ENCODE measurements at places on chromosomes 2 and 18.

DNA sequence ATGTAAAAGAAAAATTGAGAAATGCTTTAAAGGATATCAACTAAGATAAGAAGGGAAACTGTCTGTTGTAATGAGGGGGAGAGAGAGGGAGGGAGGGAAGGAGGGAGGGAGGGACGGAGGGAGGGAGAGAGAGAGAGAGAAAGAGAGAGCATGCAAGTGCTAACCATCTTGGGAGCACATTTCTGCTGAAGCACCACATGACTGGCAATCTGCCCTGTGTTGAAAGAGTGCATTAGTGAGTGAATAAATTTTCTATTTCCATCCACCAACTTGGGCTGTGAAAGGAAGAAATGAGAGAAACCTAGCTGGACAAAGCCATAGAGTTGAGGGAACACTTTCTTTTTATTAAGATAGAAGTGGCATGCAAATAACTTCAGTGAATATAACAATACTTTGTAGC is 110.7 kb downstream of the TMX3 start:
- no peak for DNase-seq

GRCh38 chr2:85744741-85745601 is 8.8 kb upstream of the ATOH8 start:
- no peak for DNase-seq

DNA sequence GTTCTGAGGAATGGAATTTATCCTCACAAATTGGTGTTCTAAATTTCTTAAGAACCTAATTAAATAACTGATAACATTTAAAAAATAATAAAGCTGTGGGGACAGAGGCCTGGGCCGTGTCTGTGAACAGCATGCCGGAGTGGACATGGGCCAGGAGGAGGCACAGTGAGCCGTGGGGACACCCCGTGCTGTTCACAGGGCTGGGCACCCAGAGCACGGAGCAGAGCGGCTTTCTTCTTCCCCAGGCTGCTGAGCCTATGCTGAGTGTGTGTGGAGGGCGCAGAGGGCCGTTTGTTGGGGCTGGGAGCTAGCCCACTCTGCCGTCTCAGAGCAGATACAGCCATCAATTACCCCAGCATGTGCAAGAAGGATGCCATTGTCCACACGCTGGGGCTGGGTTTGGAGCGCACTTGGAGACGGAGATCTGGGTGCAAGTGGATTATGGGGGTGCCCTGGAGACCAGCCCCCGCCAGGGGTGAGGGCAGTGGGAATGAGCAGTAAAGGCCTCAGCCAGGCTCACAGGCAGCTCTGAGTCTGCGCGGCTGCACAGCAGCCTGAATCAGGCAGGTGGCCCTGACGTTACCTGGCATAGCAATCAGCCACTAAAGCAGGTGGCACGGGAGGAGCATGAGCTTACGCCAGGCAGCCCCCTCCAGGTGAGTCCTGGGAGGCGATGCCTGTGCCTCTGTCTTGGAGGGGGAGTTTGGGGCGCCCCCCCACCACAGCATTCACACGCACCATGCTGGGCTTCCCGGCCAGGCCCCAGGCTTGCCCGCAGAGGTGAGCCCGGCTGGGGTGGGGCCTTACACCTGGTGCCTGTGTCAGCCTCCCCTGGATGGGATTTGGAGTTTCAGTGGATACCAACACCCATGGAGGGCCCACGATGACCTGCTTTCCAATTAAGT is 52.1 kb upstream of the SLC66A3 start:
- no peak for DNase-seq

DNA sequence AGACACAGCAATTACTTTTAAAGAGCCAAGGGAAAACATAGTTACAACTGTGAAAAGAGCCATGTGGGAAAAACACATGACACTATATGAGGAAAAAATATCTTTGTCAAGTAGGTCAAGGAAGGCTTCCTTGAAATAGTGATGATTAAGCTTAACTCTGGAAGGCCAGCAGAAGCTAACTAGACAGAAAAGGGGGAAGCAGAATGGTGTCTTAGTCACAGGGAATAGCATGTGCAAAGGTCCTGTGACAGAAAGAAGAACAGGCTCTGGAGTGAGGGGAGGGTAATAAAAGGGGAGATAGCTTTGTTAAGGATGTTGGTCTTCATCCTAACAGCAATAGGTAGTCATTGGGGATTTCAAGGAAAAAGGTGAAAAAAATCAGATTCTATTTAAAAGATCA is 64.0 kb downstream of the ARHGAP25 start:
- DNase-seq, result no peak

DNA sequence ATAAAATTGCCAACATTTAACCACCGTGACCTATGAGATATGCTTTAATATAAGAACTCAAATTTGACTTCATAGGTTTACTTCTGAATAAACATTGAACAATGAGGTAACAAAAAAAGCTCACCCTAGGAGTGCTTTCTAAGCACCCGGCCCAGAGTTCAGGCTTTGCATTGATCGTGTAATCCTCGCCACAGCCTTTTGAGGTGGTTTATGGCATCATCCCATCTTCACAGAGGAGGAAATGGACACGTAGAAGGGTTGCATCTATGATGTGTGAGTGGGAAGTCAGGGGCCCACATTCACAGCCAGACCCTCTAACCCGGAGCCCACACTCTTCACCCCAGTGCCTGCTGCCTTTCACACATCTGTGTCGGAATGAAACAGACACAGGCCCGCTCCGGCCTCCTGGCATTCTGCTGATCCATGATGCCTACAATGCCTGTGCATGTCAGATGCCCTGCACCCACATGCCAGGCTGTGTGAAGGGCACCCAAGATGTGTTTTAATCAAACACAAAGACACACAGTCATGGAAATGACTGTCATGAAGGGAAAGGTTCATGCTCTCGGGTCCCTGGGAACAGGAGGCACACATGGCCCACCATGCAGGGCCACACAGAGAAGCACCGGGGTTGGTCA is 48.6 kb upstream of the RPL31 start:
- no peak for DNase-seq

- DNase-seq, result no peak
These were observed 206.1 kb upstream of the HDAC4 start for GRCh38 chr2:239606741-239607516.

GRCh38 chr2:71154798-71155197 is 24.4 kb downstream of the MPHOSPH10 start:
- DNase-seq, result peak; percentile 71

GRCh38 chr2:8009010-8009597 is 672.8 kb upstream of the ID2 start:
- peak; percentile 75 for DNase-seq

DNA sequence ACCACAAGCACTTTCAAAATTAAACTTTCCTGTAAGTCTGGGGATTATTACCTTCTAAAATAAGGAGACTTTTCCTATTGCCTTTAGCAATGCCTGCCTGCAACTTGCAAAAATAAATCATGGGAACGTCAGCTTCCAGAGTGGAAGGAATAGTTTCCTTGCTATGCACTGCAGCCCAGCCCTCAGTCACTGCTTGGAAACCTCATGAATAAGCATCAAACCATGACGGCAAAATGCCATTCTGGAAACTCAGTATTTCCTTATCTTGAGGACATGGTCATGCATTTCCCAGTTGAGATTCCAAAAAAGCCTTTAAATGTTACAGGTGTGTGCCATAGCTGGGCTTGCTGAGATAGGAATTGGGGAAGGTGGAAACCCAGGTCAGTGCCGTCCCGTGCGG is 84.2 kb upstream of the OTOS start:
- no peak for DNase-seq

DNA sequence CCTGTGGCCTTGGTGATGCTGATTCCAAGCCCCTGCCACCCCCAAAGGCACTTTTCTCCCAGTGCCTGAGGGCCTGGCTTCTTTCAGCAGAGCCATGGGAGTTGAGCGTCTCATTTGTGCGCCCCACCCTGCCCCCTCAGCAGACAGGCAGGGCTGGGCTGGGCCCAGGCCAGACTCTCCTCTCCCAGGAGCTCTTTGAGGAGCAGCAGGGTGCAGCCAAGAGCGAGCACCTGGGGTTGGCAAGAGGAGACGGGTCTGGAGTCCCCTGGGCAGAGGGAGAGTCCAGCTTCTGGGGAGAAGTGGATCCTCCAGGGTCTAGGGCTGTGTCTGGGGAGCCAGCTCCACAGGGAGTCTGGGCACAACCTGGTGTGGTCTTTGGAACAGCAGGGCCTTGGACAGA is 21.2 kb downstream of the NPPC start:
- no peak for DNase-seq

GRCh38 chr2:69811591-69811990 is 17.9 kb upstream of the GMCL1 start:
- DNase-seq, result no peak

DNA sequence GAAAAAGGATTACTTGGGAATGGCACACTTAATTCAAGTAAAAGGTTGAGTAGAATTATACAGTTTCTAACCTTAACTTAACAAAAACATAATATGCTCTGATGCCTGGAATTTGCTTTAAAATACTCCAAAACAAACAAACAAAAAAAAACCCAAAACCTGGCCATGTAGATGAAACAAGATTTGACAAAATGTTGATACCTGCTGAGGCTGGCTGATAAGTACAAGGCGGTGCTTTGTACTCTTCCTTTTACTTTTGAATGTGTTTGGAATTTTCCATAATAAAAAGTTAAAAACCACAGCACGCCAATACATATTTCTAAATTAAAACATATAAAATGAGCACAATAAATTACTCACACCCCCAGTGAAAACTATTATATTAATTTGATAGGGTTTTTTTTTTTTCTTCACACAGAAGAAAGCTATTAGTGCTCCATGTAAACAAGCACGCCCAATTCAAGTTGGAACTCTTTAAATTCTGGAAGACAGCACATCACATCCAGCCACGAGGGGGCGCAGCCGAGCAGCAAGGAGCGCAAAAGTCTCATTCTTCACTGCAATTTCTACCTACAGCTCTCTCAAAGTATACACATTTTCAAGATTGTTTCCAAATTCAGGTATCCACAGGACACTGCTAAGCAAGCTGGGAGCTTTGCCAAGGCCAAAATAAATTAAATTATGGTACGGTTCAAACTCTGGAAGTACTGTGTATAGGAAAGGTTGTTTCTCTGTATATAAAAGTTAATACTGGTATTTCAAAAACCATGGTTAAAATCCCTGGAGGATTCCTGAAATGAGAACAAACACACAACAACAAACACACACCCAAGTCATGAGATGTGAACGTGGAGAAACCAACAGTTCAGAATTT is 7.5 kb downstream of the SERTAD2 start:
- peak; percentile 87 for DNase-seq

- peak; percentile 25 for DNase-seq
These were observed 9.5 kb downstream of the PLB1 start for GRCh38 chr2:28505361-28505760.

DNA sequence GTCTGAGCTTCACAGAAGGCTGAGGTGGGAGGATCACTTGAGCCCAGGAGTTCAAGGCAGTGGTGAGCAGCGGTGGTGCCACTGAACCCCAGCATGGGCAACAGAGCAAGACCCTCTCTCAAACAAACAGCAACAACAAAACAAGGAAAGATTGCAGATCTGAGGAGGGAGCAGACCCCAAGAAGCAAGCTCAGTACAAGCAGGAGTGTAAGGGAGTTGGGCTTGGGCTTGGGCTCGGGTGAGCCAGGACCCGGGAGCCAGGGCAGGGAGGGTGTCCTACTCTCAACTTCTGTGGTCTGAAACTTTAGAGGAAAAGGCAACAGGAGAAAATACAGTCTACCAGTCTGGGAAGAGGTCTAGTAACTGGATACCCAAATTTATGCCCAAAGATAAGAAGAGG is 92.0 kb upstream of the RAB12 start:
- no peak for DNase-seq

- DNase-seq, result no peak
These were observed 5.9 kb upstream of the USP40 start for GRCh38 chr2:233572468-233572867.

DNA sequence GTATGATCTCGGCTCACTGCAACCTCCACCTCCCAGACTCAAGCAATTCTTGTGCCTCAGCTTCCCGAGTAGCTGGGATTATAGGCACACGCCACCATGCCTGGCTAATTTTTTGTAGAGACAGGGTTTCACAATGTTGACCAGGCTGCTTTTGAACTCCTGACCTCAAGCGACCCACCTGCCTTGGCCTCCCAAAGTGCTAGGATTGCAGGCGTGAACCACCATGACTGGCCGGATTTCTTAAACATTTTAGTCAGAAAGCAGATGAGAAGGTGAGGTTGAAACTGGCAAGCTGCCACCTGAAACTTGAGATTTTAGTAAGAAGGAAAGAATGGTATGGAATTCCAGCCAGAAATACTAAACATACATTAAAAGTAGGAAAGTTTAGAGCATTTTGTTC is 31.9 kb downstream of the KLHL23 start:
- no peak for DNase-seq

DNA sequence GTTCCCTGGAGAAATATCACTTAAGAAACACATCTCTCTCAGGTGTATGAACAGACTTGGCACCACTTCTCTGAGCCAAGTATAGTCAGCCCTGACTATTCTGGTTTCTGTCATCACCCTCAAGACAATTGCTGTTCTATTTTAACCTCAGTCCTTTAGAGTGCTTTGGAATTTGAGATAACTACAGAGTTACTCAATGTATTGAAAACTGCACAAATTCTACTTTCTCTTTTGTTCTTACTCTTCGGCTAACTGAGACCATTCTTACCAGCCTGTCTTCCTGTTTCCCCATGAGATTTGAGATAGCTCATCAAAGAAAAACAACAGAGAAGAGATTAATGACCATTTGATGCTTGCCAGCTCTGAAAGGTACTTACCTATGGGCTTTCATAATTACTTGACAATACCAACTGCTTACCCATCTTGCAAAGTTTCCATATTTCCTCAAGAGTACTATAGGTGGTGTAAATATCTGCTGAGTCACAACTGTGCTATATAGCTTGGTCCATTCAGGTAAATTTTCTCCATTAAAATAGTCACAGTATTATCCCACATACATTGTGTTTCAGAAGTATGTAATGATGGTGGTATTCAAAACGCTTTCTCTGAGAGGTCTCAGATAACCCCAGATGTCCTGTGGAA is 467.5 kb upstream of the CHST9 start:
- no peak for DNase-seq

- DNase-seq, result no peak
These were observed 7.4 kb downstream of the AGXT start for GRCh38 chr2:240876035-240876474.

DNA sequence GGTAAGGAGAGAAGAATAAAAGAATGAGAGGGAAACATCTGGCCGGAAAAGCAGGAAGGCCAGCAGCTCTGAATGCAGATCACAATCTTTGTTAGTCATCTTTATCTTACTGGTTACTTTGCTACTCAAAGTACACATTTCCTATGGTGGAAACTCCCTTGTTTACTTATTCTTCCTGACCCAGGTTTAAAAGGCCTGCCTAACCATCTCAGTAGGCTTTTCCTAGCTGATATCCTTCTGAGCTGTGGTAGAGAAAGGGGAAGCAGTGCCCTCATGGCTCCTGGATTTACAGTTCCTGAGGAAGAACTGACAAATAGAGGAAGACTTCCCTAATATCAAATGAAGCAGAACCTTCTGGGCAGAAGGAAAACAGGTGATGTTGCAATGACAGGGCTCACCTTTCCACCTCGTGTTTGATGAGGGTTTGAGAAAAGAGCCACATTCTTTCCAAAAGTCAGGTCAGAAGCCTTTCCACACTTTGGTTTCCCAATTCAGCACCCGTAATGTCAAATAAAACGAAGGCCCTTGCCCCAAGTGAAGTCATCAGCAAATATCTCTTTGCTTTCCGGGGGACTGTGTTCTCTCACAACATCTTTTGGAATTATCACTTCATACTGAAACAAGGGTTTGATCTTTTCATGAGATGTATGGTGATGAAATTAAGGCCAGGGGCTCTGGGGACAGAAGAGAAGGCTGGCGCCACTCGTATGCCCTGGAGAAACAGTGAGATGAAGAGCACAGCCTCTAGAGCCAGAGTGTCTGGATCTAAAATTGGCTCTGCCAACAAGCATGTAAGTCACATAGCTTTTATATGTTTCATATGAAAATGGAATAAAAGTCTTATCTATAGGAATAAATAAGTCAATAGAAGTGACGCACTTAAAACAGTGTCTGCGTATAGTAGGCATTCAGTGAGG is 26.7 kb upstream of the APOB start:
- no peak for DNase-seq

GRCh38 chr2:120672526-120673204 is 63.0 kb upstream of the GLI2 start:
- no peak for DNase-seq
